NCI-H1105 treated with DMSO at 0.1 percent for 48 hours (cell line): ENCODE measurements at places on chromosomes 2 and 18.

GRCh38 chr2:166812166-166812891, 76.0 kb upstream of the XIRP2 start:
- DNase-seq, result no peak

DNA sequence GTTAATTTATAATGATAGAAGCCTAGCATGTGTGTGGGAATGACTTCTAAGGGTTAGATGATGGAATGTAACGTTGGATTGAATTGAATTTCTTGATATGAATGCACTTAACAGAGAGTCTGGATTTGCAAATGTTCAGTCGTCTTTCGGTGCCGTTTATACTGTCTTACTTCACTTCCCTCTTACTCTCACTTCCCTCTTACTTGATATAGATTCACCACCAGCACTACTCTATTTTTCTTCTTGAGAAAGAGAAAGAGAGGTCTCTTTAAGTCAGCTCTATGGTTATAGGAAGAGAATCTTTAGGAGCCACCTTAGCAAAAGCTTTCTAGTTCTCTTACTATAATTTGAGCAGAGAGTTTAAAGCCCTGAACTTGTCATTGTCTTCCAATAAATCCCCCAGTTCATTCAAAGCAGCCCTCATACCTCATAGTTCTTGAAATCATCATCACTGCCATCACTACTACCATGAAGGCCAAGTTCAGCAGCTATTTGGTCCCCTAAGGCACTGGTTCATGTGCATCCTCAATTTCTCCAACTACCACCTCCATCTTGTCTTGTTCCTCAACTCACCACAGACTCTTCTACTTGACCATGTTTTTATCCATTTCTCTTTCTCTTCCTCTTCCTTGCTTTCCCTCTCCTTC, 501.7 kb upstream of the TCF4 start:
- no peak for DNase-seq

- DNase-seq, result no peak
Measured at GRCh38 chr18:68992719-68993482, 195.0 kb downstream of the CCDC102B start.

DNA sequence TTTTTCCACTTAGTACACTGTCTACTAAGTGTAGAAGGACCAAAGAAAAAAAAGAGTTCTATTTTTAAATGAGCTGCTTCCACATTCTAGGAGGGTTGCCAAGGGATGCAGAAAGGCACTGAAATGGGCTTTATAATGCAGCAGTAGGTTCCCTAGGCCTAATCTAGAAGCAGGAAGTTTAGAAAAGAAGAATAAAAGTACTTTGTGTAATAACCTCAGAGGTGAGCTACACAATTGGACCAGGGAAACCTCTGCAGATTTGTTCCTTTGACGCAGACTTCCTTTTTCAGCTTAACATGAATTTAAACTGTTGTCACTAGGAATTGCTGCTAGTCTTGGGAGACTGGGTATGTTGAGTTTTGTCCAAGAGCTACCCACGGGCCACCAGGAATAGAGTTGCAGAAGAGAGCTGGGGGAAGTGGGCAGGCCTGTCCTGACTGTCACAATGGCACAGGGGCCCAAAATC, 34.6 kb upstream of the RAB1A start:
- no peak for DNase-seq

- DNase-seq, result peak; percentile 57
Measured at GRCh38 chr2:100381240-100381639, 36.2 kb downstream of the CHST10 start.

- DNase-seq, result no peak
Measured at GRCh38 chr18:23538870-23539269, 35.6 kb downstream of the RMC1 start.

- no peak for DNase-seq
Measured at GRCh38 chr18:28113271-28114029, 63.5 kb downstream of the CDH2 start.

DNA sequence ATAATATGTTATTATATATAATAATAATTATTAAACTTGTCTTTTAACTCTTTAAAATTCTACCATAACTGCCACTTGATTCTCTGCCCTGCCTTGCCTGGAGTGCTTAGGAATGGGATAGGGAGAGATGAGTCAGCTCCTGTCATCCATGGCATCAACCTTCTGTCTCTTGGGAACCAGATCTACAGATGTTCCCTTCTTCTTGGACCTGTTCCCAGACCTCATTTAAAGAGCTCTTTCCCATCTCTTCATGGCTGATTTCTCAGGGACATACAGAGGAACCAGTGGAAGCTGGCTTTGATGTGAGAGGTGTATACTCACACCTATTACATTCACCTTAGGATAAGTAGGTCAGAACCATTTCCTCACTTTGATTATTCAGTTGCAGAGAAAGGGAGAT, 155.3 kb upstream of the MYO3B start:
- DNase-seq, result peak; percentile 31

DNA sequence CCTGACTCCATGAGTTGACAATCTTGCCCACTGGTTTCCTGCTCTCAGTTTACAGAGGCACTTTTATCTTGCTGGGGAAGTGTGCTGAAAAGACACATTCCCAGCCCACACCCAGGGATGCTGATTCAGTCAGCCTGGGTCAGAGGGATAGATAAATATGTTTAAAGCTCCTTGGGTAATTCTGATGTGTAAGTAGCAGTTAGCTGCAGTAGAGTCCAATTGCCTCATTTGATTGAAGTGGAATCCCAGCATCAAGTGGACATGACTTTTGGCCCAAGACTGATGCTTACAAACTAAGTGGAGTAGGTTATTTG, 29.4 kb downstream of the PSD4 start:
- DNase-seq, result no peak

- peak; percentile 88 for DNase-seq
Measured at GRCh38 chr2:27409321-27410073, at the start of gene PPM1G. Gene PPM1G (minus strand): TSS chr2:27409591. CDS start chr2:27409422, 169 bp downstream.

GRCh38 chr2:214992911-214993310, 145.5 kb downstream of the ABCA12 start:
- no peak for DNase-seq

DNA sequence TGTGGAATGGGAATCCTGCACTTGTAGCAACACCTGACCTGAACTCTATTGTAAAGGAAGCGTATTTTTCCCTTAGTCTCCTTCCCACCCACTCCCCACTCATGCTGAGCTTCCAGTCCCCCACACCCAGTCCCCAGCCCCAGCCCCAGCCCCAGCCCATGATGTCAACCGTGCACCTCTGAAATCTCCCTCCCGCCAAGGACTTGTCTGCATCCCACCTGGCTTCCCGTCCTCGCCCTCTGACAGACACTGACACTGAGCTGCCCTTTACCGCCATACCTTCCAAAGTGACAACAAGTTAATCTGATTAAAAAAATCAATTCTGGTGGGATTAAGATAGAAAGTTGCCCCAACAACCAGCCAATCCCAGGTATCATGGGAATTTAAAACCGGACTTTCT, 213.6 kb upstream of the CELF4 start:
- DNase-seq, result no peak

- DNase-seq, result no peak
Measured at GRCh38 chr2:223222397-223222796, 170.4 kb downstream of the KCNE4 start.

DNA sequence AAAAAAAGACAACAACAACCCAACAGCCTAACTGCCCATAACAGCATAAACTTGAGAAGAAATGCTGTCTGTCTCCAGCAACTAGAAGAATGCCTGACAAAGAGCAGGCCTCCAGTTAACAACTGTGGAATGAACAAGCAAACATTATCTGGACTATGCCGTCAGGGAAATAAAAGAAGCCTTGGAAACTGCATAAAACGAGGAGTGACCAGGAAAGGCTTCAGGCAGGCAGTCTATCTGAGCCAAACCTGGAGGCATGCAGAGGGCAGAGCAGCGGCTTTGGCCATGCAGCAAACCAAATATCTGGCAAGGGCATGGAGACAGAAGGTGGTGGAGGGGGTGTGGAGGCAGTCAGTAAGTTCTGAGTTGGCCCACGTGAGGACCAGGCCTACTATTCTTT, 11.1 kb downstream of the HES6 start:
- no peak for DNase-seq

- DNase-seq, result no peak
Measured at GRCh38 chr2:37090019-37090477, 5.7 kb downstream of the GPATCH11 start.

DNA sequence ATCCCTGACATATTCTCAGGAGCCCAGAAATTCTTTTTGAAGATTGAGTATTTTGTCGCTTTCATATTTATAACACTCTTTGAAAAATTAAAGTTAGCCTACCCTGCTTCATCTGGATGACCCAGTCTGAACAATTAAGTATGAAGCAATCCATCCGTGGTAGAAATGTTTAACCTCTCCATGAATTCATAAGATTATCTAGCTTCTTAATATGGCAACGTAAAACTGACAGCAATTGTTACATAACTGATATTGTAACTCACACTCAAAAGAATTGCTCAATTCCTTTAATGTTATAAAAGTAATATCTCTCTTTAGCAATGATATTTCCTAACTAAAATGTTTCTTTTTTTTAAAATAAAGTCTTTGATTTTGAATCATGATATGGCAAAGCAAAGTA, 7.2 kb upstream of the ABCA12 start:
- DNase-seq, result no peak

DNA sequence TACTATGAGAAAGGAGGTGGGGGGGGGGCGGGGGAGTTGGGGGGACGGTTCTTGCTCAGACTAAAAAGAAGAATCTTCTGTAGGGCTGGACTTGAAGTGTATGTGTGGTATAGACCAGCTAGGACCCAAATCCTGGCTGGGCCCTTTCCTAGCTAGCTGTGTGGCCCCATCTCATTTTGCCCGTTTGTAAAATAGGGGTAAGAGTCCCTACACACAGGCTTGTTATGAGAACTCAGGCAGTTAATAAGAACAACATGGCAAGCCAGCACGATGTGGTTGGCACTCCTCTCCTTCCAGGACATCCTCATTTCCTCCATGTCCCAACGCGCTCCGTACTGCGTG, 1.1 kb downstream of the EVA1A start:
- DNase-seq, result no peak

DNA sequence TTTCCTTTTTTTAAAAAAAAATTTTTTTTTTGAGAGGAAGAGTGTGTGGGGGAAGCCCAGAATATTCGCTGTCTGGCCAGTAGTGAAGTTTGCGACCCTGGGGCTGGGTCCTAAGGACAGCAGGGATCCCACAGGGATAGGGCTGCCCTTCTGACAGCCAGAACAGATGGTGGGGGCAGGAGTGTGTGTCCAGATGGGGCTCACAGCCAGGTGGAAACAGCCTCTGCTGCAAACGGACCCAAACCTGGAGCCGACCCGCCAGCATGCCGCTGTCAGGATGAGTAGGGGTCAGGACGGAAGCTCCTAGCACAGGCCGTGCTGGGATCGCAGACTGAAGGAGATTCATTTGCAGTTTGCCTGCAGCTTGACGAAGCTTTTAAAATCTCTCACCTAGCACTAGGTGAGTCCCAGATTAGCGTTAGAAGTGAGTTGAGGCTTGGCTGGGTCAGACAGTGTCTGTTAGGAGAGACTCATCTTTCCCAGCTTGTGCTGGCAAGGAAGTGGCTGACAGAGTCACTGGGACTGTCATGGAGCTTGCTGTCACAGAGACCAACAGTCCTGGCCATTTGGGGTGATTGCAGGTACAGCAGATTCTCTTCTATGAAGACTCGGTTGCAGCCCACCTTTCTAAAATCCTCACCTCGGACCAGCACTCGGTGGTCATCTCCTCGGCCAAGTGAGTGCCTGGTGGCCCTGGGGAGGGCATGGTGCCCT, 93.4 kb downstream of the DGKD start:
- no peak for DNase-seq

DNA sequence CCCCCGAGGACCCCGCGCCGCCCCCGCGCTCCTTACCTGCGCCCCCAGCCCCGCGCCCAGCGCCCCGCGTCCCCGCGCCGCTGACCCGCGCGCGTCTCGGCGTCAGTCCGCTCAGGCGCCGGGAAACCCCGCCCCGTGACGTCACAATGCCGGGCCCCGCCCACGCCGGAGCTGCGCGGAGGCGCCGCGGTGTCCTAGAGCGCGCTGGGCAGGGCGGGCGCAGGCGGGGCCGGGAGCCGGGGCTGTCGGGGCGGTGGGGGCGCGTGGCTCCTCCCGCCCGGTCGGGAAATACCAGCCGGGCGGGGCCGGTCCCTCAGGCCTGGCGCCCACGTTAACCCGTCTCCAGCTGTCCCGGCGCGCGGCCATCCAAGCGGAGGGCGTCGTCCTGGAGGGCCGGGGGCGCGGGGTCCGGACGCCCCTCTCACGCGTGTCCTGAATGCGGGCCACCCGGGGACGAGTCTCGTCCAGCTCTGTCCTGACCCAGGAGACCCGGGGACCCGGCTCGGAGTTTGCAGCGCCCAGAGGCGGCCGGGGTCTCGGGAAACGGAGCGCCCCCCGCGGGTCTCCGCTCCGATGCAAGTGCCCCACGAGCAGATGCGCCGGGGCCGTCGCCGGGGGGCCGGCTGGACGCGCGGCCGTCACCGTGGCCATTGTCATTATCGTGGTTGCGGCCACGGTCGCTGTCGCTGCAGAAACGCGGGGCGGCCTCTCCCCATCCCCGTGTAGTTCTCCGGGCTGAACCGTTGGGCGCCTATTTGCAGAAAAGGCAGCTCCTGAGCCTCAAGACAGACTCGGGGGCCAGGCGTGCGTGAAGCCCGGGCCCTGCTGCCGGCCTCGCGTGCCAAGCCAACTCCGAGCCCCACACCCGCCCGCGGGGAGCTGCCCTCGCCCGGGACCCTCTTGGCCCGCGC, at the start of gene SLC66A2:
TSS of gene SLC66A2 (minus strand) at position 109 of the 911 bp plus-strand sequence. CDS start 727 bp downstream, outside the sequence.
- peak; percentile 67 for DNase-seq

DNA sequence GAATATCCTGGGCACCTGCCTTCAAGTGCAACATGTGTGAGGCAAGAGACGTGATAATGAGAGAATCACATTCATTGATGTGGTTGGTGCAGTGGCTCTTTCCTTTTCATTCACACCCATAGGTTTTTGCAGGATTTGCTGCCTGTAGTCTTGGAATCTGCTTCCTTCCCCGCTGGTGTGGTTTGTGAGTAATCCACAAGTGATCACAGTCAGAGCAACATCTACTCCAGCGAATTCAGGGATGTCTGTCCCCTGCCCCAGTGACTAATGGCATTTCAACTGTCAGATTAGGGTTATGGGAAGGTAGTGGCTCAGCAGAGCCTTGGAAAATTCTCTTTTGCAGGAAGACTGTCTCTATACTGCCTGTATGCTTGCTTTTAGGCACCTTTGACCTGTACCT, 225.5 kb upstream of the RBMS1 start:
- no peak for DNase-seq

DNA sequence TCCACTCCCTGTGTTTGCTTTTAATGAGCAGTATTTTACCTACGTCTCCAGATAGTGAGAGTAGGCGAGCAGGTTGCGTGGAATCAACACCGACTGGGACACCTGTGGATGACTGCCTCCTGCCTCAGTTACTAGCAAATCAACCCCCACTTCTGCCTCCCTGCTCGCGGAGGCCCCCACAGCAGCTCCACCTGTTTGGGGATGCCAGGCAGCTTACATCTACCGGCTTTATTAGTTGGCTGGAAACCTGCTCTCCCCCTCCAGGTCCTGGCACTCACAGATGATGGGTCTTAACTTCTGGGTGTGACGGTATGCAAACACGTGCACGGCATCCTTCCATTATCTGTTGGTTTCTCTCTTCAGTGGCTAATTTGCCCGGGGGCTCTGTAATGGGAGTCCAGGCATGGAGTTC, 164.4 kb upstream of the SESTD1 start:
- DNase-seq, result no peak
